ENCODE measurements at places on chromosomes 7 and 10. TPM values are rescaled to one million over a fixed set of nuclear protein-coding genes. Genes with fewer than 3 reads are reported as not detected.

DNA sequence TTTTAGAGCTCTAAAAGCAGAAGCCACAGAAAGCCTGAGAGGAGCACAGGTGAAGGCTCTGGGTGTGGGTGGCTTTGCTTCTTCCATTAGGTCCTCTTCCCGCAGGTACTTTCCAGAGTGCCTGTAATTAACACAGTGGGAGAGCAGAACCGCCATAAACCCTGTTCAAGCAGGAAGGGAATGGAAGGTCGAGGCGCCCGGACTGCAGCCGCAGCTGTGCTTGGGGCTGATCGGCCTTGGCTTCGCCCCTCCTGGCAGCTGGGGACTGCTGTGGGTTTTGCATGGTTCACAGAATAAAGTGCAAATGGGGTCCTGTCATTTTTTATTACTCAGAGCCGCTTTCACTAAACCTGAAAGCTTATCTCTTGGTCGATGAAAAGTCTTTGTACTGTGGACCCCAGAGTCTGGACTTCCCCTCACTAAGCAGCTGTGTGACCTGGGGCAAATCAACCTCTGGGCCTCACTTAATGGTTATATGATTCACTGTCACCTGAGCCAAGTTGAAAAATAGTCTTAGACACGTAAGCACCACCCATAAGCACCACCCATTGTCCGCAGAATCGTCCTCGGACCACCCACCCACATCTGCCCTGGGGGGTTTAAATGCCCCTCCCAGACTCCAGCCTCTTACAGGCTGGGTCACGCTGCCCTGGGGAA, 100.9 kb downstream of the XRCC2 start:
- no peak for DNase-seq

- no peak for DNase-seq
Measured at GRCh38 chr10:127578259-127578960, 29.3 kb downstream of the NPS start.

GRCh38 chr7:149713731-149714068, 59.7 kb downstream of the ZNF467 start:
- no peak for DNase-seq

DNA sequence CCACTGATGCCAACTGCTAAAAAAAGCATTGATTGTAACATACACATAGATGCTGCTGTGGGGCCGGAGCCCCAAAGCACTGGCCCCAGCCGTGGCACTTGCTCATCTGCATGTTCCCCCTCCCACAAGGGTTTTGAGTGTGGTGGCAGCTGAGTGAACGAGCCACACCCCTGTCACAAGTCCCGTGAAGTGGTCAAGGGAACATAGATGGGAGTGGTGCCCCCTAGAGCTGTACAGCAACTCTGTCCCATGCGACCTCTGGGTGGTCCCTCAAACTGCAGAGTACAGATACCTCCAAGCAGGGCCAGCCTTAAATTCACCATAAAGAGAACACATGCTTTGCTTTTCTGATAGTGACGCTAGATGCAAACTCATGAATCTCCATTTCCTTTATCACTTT, 503.3 kb upstream of the NRP1 start:
- no peak for DNase-seq

- no peak for DNase-seq
Measured at GRCh38 chr7:92614660-92615174, 24.5 kb upstream of the FAM133B start.

DNA sequence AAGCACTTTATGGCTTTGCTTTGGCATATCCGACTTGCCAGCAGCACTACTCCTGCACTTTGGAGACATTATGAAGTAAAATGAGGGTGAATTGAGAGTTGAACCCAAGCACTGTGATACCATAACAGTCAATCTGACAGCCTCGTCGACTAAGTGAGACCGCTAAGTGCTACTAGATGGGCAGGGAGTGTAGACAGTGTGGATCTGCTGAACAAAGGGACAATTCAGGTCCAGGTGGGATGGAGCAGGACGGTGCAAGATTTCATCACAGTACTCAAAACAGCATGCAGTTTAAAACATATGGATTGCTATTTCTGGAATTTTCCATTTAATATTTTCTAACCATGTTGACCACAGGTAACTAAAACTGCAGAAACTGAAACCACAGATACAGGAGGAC, 20.8 kb upstream of the PRTFDC1 start:
- no peak for DNase-seq

The CARD11 gene
- total RNA-seq, result 0.87 TPM

The CNTNAP2 gene
- 43.7 TPM for total RNA-seq

Data from prostate gland (tissue), 2 donors.